ENCODE measurements at places on chromosomes 11 and 22. TPM values are rescaled to one million over a fixed set of nuclear protein-coding genes. Genes with fewer than 3 reads are reported as not detected.

GRCh38 chr11:27310707-27311106, 52.3 kb downstream of the CCDC34 start:
- no peak for DNase-seq

NOX4 gene
- total RNA-seq: 10.8 TPM

- DNase-seq: no peak
Measured at GRCh38 chr11:27473017-27473406, 422 bp upstream of the LGR4 start.

DNA sequence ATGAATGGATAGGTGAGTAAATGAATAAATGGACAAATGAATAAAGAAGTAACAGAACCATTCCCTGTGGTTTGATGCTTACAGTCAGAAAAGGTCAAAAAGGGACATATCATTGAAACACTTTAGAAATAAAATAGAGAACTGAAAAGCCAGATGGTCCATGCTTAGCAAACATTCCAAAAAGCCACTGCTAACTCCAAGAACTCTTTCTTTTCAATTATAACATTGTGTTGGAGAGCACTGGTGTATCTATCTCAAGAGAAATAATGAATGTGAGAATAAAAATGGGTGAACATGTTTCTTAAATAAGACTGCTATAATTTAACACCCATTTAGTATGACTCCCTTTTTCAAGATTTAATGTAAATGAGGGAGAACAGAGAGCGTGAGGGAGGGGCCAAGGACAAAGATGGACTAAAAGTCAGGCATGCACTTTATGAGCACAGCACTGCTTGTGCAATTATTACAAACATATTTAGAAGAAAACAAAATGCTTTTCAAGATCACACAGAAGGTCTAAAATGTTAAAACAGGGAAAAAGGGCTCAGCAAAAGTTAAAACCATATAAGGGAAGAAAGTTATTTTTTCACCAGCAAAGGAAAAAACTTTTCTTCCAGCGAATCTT, 224.3 kb upstream of the PITPNB start:
- no peak for DNase-seq

PKDREJ gene
- total RNA-seq: not detected

PLAAT3 gene
- total RNA-seq: 3.2 TPM

DNA sequence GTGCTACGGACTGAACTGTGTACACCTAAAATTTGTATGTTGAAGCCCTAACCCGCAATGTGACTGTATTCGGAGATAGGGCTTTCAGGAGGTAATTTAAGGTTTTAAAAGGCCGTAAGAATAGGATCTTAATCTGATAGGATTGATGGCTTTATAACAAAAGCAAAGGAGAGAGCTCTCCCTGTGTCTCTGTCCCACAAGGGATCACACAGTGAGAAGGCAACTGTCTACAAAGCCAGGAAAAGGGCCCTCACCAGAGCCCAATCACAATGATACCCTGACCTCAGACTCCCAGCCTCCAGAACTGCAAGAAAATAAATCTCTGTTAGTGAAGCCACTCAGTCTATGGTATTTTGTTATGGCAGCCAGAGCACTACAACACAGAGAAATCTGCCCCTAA, 208.7 kb upstream of the ZC3H12C start:
- no peak for DNase-seq
